ENCODE measurements at places on chromosomes 12 and 14.
A peak's percentile ranks its signal among the peaks of the same experiment; 100 is the strongest.

GRCh38 chr12:98022961-98023360 lies 492.4 kb upstream of the TMPO start:
- DNase-seq = no peak

GRCh38 chr12:131586269-131586668 lies 124.6 kb upstream of the SFSWAP start:
- DNase-seq = no peak

DNA sequence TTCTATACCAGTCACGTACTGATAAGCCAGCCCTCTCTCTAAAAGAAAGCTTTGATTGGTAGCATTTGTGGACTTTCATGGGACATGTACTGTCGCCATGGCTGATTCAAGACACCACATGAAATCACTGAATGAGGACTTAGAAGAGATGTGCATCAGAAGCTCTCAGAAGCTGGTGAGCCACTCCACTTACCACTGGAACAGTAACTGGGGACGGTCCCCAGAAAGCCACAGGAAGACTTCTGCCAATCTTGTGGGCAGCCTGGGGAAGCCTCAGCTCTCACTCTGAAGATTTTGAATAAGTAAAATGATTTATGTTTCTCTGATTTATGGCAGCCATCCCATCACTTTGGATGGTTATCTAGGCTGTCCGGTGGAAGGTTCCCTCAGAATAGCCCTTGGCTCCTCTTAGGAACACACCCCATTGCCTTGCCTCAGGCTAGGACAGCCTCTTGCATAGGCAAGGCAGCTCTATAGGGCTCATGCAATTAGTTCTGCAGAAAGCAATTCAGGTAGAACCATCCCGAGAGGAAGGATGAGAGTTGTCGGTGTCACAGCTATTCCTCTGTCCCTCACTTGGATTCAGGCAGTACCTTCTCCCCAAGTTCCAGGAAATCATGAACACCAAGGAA lies 9.8 kb downstream of the DHRS1 start:
- DNase-seq = no peak

GRCh38 chr12:131928080-131928710 lies 881 bp upstream of the PUS1 start:
- DNase-seq = no peak

- DNase-seq = no peak
These were observed 70.8 kb downstream of the POLR3B start for GRCh38 chr12:106428384-106428783.

- no peak for DNase-seq
These were observed 93.7 kb downstream of the TESC start for GRCh38 chr12:117005417-117006046.

DNA sequence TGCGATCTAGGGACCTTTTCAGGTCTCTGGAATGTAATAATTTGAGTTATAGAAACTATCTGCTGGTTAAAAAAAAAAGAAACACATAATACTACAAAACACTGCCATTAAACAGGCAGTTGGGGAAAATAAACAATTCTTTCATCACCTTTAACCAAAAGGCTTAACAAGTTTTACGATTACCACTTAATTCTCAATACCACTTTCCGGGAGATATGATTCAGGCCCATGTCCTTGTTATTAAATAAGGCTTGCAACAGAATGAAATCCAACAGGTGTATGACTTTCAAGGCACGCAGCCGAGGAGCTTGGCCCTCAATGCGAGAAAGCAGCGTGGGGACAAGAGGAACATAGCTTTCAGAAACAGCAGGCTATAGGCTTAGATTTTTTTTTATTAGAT lies 5.6 kb upstream of the GLRX5 start:
- DNase-seq = no peak

GRCh38 chr14:64721391-64721791 lies 17.2 kb downstream of the PLEKHG3 start:
- DNase-seq = no peak

DNA sequence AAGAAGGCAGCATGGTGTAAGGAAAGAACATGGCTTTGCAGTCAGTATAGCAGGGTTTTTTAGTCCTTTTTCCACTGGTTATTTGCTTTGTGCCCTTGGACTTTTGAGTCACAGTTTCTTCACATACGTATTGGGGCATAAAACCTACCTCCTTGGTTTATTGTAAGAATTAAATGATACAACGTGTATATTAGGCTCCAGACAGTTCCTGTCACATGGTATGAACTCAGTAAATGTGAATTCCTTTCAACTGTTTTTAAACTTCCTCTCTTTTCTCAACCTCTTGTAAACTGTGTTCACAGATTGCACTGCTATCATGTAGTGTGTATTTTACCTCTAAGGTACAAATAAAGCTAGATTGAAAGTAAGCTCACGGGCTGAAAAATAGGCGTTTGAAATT lies 29.5 kb downstream of the MSRB3 start:
- DNase-seq = no peak

GRCh38 chr14:32233260-32233659 lies 30.2 kb upstream of the RNU6-8 start:
- no peak for DNase-seq

DNA sequence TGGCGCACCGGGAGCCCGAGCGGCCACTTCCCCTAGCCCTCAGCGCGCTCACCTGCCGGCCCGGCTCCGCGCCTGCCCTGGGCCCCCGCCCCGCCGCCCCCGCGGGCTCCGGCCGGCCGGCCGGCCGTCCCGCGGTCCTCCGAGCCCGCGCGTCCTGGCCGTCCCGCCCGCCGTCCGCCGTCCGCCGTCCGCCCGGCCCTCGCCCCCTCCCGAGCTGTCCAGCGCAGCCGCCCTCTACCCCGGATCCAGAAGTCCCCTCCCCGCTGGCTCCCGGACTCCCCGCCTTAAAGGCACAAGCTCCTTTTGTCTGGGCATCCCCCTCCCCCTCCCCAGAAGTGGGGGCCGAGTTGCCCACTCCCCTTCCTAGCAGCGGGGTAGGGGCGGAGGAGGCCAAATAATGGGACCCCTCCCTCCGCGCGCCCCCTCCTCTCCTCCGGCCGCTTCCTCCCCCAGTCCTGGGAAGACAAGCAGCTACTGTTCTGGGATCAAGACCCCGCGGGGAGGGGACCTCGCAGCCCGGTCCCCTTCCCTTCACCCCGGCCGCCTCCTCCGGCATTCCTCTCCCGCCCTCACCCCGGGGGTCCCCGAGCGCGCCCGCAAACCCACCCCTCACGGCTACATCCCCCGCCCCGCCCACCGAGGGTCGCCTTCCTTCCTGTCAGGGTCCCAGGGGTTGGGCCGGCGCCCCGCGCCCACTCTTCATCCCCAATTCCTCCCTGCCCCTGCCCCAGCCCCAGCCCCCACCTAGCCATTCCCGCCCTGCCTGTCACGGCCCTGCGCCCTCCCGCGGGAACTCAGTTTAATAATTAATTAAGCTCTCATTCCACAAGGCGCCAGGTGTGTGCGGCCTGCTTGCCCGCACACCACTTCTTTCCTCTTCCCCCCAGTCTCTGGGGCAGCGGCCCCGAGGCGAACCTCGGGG lies at the start of gene ADCY6:
ADCY6 (minus strand) TSS at position 236 of the 922 bp plus-strand sequence. CDS start 5,655 bp downstream, outside the sequence.
- no peak for DNase-seq

- no peak for DNase-seq
These were observed 7.4 kb downstream of the CLEC14A start for GRCh38 chr14:38248321-38249028.

- no peak for DNase-seq
These were observed 993.9 kb downstream of the GALC start for GRCh38 chr14:86999036-86999435.

DNA sequence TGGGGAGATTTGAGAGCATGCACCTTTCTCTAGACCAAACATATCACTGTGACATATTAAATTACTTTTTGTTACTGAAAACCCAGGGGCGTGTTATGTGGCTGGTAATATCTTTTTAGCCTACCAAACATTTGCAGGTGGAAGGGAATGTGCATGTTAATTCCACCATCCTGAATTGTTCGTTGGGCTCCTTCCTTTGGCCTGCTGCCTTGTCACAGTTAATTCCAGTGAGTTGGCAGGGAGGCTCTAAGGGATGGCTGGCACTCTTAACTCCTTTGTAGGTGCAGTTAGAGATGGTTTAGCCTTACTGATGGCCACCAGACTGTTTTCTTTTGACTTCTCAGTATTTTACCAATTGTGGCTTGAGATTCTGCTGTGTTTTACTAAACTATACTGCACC lies 64.5 kb downstream of the DIP2B start:
- DNase-seq = no peak

GRCh38 chr14:104103446-104104075 lies 18.1 kb downstream of the ASPG start:
- no peak for DNase-seq

GRCh38 chr12:131063413-131063812 lies 109.7 kb downstream of the ADGRD1 start:
- DNase-seq = no peak

- DNase-seq = no peak
These were observed 125.9 kb upstream of the ATF1 start for GRCh38 chr12:50637870-50638481.

GRCh38 chr14:75049731-75050201 lies 1.5 kb downstream of the MLH3 start:
- DNase-seq = no peak

DNA sequence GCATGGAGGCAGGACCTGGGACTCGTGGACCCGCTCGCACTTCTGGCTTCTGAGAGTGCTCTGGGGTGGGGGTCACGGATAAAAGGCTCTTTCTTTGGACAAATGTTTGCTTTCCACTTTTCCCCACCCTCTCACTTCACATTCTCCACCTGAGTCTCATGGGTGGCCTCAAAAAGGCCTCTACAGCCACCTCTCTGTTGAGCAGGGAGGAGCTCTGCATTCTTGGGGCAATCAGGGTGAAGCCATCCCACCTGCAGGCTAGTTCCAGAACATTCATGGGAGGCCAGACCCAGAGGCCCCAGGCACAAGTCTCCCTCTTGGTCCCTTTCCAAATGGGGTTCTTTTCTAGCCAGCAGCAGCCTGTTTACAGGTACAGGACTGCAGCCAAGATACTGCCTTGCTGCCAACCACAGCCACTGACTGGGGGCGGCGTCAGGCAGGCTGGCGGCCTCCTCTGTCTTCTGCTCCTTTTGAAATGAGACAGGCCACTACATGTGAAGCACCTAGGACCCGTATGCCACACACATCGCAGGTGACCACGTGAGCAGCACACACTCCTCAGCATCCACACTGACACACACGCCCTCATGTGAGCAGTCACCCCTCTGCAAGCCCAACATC lies 18.2 kb upstream of the CEBPE start:
- DNase-seq = no peak

- DNase-seq = no peak
These were observed 37.4 kb downstream of the GNPTAB start for GRCh38 chr12:101793401-101793800.

- peak; percentile 43 for DNase-seq
These were observed 10.2 kb downstream of the OR6S1 start for GRCh38 chr14:20631023-20631879.

- DNase-seq = no peak
These were observed 825 bp downstream of the DHH start for GRCh38 chr12:49093792-49094159.

GRCh38 chr14:44979740-44980356 lies 17.9 kb downstream of the TOGARAM1 start:
- DNase-seq = no peak

DNA sequence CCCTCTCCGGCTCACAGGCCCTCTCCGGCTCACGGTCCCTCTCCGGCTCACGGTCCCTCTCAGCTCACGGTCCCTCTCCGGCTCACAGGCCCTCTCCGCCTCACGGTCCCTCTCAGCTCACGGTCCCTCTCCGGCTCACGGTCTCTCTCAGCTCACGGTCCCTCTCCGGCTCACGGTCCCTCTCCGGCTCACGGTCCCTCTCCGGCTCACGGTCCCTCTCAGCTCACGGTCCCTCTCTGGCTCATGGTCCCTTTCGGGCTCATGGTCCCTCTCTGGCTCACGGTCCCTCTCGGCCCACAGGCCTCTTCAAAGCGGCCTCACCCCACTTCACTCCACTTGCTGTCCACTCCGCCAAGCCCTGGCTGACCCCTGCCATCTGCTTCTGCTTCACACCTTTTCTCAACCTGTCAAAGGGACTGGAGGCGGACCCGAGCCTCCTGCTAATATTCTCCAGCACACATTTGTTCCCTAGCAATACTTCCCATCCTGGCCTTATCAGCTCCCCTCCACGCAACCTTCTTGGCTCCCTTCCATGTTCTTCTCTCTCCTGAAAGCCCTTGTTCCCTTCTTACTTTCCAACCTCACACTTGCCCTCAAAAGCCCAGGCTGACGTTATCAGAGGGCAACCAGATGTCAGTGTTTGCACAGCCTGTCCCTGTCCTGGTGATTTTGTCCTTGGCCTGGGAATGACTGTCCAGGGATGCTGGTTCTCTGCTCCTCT lies 176.7 kb downstream of the CALM1 start:
- DNase-seq = no peak

- no peak for DNase-seq
These were observed 92.8 kb upstream of the BBS10 start for GRCh38 chr12:76441016-76441415.

- DNase-seq = no peak
These were observed 20.8 kb downstream of the SAV1 start for GRCh38 chr14:50647282-50647681.
